ENCODE measurements at places on chromosomes 5 and 9.

DNA sequence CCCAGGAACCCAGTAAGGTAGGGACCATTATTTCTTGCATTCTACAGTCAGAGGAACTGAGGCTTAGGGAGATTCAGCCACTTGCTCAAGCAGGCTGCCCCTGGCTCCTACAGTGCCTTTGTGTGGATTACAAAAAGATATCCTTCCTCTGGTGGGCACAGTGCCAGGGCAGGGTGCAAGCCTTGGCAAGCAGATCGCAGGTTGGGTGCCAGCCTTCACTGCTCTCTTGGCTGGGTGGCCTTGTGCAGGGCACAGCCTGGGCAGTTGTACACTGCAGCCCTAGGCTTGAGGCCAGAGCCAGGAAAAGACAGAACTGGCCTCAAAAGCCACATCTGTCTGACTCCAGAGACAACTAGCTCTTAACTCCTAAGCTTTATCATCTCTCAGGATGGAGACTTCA lies 15.0 kb downstream of the DOCK2 start:
- DNase-seq: no peak

DNA sequence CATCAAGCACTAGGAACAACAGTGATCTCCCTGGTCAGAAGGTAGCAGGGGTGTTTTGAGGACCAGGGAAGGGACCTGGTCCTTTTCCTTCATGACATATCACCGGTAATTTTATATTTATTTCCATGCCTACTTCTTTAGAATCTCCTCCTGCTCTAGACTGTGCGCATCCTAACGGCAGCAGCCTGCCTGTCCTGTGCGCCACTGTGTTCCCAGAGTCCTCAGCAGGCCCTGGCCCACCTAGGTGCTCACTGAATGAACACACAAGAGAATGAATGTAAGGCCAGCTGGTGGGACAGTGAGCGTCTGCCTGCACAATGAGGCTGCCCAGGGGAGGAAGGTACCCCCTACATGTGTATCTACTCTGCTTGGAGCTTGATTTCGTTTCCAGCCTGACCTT lies 51.5 kb downstream of the C5orf15 start:
- no peak for DNase-seq

DNA sequence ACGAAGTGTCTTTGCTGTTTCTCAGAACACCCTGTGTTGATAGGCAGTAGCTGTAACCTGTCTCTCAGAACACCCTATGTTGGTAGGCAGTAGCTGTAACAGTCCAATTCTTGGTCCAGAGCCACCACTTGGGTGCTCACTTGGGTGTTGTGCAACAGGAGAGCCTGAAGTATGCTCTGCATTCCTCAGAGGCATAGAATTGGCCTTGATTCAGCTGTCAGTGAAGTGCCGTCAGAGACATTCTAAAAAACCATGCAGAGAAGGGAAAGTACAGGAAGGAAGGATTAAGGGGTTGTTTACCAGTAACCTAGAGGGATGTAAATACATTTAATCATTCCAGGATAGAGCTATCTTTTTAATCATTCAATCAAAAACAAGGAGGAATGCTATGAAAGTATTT lies 231.2 kb downstream of the ARRDC3 start:
- no peak for DNase-seq

DNA sequence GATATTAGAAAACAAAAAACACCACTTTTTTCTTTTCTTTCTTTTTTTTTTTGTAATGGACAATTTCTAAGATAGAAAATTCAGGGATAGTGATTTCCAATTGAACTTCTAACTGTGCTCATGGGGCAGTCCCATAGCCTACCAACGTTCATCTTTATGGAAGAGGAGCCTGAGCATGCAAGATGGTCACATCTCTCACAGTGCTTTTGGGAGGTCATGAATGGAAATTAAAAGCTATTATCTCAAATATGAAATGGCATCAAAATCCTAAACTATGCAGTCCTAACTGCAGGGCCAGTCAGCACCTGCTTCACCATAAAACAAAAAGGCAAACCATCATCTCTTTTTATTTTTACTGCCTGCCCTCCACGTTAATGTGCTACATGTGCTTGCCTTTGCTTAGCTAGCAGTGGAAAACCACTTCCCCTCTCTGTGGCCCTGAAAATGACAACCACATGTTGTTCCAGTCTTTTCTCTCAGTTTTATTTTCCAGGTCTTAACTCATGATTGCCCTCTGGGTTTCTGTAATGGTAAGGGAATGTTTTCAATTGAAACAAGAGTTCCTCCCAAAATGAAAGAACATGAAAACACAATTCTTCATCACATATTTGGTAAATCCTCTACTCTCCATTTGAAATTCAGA lies 16.7 kb downstream of the IFNB1 start:
- DNase-seq: no peak

DNA sequence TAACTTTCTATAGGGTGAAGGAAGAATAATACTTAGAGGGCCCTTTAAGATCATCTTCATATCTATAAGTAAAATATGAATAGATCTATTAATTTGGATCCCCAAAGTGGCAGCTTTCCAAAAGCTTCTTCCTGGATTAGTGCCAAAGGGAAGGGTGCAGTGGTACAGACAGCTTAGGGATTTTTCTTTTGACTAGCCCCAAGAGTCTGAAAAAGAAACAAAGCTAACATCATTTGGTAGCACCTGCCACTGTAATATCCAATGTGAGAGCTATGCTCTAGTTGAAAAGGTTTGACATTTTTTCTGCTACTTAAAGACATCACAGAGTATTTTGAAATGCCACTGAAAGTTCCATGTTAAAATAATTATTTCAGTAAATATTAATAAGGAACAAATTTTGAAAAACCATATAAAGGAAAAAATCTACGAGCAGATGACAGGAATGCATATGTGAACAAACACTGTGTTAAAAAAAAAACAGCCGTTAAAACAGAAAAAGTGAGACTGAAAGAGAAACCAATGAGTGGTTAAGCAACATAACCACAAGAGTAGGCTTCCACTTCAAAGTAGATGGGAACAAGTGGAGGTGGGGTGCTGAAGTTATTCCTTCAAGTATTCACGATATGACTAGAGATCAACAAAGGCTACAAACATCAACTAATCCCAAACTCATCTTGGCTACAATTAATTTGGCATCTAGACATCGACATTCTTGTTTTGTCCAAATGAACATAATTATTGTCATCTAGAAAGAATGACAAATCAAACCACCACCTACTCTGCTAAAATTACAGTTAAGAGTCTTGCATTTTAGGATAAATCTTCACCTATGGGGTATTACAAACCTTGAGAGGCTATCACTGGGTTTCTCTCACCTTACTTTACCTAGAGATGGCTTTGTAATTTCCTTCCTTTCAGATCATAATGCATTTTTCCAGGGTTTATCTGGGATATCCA lies 137.5 kb downstream of the CPLANE1 start:
- DNase-seq: peak; percentile 35

GRCh38 chr5:60833520-60833919 lies 10.5 kb downstream of the ELOVL7 start:
- no peak for DNase-seq

- DNase-seq: no peak
These were observed 317.6 kb downstream of the CWC27 start for GRCh38 chr5:65086234-65086890.

GRCh38 chr9:90909225-90909624 lies 107.6 kb downstream of the SYK start:
- no peak for DNase-seq

- DNase-seq: no peak
These were observed 482.6 kb downstream of the DMAC1 start for GRCh38 chr9:7316967-7317366.

- no peak for DNase-seq
These were observed 11.8 kb downstream of the SPARC start for GRCh38 chr5:151674626-151675610.

DNA sequence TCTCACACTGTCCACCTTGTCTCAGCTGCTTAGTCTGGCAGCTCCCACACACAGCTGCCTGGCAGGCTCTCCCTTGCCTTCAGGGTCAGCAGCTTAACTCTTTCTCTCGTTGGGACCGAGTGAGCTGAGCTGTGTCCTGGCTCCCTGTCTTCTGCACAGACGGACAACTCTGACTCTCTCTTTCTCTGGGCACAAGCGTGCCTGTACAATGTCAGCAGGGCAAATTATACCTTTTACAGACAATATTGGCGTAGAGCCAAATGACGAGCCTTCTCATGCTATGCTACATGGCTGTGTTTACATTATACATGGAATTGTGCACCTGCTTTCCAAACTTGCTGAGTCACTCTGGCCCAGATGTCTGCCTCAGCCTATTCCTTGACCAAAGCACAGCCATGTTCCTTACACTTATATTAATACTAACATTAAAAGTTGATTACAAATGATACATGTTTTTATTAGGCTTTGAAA lies 188.6 kb downstream of the CYLC2 start:
- DNase-seq: no peak

DNA sequence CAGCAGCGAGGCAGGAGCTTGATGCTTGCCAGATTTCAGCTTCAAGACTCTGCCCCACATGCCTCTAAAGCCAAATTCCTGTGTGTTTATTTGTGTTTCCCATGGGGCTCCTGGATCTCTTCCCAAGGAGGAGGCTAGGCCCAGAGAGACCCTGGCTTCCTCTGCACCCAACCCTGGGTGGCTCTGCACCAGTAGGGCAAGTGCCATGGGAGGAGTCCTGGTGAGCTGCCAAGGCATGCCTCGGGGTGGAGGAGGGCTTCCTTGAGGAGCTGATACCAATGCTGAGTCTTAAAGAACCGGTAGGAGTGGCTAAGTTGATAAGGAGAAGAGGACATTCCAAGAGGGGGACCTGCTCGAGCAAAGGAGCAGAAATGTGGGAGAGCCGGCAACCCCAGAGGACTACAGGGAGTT lies 6.8 kb upstream of the TIFAB start:
- no peak for DNase-seq

GRCh38 chr5:108818613-108819272 lies 71.0 kb downstream of the FER start:
- peak; percentile 7 for DNase-seq

- no peak for DNase-seq
These were observed 57.2 kb upstream of the FBXW11 start for GRCh38 chr5:172063463-172064235.

DNA sequence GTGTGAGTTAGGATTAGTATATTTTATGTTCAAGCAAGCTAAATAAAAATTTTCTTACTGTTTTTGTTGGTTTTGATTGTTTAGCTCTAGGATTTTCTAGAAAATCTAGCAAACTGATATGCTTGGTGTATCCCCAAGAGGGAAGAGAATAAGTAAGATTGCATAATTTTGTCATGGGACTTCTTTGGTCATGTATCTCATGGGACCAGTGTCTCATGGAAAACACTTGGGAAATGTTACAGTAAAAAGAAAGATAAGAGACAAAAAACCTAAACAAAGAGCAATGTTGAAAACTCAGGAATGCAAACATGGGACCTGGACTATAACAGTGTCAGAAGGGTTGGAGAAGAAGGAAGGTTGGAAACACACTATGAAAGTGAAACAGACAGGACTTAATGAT lies 119.4 kb downstream of the TLR4 start:
- no peak for DNase-seq

GRCh38 chr9:36903541-36904435 lies 130.3 kb downstream of the PAX5 start:
- DNase-seq: peak; percentile 82

DNA sequence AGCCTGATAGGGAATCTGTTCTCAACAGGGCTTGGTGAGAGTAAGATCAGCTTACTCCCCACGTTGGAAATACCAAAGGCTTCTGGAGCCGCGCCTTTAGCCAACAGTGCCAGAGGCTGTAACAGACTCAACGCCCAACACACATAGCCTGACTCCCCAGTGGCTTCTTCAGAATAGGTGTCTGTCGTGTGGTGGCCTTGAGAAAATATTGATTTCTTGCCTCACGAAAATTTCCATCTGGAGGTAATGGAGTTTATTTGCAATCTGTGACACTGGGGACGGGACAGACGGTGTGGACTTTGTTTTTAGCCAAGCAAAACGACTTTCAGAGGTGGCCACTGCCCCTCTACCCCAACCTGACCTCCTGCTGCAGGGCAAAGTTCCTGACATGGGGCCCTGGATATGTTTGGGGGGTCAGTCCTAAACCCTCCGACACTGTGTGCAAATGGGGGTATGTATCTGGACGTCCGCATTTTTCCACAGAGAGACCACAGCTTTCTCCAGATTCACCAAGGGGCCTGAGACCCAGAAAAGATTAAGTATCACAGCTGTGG lies 189.3 kb downstream of the CDK5RAP2 start:
- no peak for DNase-seq

GRCh38 chr5:77926337-77926736 lies 150.2 kb upstream of the TBCA start:
- no peak for DNase-seq

- DNase-seq: no peak
These were observed 602.7 kb upstream of the SEMA6A start for GRCh38 chr5:117177302-117177701.

DNA sequence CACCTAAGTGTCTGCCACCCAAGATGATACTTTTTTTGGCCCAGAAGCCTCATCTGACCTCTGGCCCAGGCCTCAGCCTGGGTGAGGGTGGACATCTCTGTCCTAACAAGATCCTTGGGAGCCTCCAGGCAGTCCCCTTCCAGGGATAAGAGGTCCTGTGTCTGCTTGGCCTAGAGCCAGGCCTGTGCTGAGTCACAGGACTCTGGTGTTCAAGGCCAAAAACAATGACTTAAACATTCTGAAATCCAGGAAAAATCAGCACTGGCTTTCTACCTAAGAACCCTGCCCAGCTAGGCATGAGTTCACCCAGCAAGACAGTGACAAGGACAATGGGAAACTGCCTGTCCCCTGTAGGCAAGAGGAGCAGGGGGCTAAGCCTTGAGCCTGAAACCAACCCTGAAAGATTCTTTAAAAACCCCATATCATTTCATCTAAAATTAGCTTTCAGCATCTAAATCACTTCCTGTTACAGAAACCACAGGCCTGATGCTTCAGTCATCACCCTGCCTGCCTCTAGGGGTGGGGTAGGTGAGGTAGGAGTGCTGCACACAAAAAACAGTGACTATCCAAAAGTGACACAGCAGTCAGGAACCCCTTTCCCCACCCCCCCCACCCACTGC lies 29.9 kb downstream of the CSF2 start:
- DNase-seq: peak; percentile 74

- no peak for DNase-seq
These were observed 3.2 kb downstream of the TGFBR1 start for GRCh38 chr9:99108131-99108530.

GRCh38 chr5:6723816-6724300 lies 10.6 kb downstream of the TENT4A start:
- DNase-seq: no peak

- DNase-seq: no peak
These were observed 298.3 kb upstream of the EFNA5 start for GRCh38 chr5:107968998-107969397.
